ENCODE measurements at places on chromosomes 5 and 9. TPM values are rescaled to one million over a fixed set of nuclear protein-coding genes. Genes with fewer than 3 reads are reported as not detected.

- no peak for DNase-seq
Measured at GRCh38 chr5:24909210-24909609, 264.4 kb upstream of the CDH10 start.

GRCh38 chr9:122526602-122527001 is 491 bp downstream of the OR1N1 start:
- no peak for DNase-seq

DNA sequence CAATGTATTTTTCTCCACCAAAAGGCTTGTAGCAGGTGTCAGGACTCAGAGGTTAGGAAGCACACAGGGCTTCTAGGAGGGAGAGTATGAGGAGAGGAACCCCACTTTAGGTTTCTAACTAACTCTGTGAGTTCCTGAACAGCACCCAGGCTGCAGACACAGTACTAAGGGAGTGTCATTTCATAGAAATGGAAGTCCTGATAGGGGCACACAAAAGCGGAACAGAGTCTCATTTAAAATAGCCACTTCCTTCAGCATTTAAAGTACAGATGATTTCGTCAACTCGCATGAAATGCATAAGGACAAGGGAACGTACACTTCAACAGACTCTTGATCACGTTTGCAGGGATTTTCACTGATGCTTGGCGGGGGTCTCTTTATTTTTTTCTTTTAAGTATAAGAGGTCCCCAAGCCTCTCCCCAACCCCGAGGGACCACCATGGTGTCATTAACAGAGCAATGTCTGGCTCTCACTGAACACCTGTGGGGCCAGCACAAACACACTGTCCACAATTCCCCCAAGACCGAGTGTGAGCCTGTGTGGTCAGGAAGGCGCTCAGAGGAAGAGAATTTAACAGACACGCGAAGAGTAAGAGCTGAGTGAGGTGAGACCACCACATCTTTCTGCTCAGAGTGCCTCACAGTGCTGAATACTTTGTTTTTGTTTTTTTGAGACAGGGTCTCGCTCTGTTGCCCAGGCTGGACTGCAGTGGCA is 82.3 kb downstream of the SECISBP2 start:
- DNase-seq: no peak

DNA sequence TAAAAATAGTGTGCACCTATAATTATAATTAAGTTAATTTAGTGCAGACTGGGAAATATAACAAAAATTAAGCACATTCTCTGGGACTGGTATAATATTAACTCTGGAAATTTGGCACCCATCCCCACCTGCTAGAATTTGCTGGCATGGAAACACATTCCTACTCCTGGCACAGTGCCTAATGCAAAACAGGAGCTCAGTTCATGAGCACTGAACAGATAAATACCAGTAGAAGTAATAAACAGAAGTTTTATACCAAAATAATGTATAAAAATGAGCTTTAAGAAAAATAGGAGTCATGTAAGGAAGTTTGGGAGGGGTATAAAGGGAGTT is 23.7 kb upstream of the NPR3 start:
- DNase-seq: no peak

- DNase-seq: no peak
Measured at GRCh38 chr5:42614509-42614908, 142.1 kb upstream of the CCDC152 start.

DNA sequence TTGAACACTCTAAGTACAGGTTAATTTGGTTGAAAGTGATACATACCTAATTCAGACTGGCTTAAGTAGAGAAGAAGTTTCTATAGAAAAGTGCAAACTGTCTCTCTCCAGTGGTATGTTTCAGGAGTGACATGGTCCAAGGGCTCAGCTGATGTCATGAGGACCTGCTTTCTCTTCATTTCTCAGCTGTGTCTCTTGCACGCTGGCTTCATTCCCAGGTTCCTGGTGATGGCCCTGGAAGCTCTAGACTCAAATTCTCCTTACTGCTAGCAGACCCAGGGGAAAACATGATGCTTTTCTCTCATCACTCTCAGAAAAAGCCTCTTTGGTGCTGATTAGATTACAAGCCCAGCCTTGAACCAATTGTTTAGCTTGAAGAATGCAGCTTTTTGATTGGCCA is 211.9 kb upstream of the CLINT1 start:
- DNase-seq: no peak

GRCh38 chr5:62671479-62671878 is 92.9 kb downstream of the LRRC70 start:
- DNase-seq: no peak

C9orf43 gene
- 0.47 TPM for total RNA-seq

DNA sequence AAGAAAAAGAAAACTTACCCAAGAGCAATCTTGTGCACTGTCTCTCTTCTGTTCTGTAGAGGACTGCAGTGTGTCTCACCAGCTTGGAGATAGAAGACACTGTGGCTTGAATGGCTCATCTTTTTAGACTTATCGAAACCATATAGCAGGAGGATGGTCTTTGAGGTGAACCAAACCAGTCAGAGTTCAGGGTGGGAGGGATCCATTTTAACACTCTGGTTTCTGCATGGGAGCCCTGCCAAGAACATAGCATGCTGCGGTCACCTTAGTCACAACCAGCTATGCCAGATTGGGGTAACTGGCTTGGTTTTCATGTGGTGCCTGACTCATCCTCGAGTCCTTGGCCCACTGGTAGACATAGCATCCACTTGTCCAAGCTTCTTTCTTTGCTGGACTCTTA is 135.1 kb downstream of the PAPPA start:
- no peak for DNase-seq

FAM153A gene
- 0.19 TPM for total RNA-seq

DNA sequence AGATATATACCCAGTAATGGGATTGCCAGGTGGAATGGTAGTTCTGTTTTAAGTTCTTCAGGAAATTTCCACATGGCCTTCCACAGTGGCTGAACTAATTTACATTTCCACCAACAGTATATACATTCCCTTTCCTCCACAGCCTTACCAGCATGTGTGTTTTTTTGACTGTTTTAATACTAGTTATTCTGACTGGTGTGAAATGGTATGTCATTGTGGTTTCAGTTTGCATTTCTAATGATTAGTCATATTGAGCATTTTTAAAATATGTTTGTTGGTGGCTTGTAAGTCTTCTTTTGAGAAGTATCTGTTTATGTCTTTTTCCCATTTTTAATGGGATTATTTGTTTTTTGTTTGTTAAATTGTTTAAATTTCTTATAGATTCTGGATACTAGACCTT is 208.9 kb downstream of the CFAP90 start:
- DNase-seq: no peak

GRCh38 chr9:35749515-35750255 is 598 bp downstream of the RGP1 start:
- DNase-seq: no peak

DNA sequence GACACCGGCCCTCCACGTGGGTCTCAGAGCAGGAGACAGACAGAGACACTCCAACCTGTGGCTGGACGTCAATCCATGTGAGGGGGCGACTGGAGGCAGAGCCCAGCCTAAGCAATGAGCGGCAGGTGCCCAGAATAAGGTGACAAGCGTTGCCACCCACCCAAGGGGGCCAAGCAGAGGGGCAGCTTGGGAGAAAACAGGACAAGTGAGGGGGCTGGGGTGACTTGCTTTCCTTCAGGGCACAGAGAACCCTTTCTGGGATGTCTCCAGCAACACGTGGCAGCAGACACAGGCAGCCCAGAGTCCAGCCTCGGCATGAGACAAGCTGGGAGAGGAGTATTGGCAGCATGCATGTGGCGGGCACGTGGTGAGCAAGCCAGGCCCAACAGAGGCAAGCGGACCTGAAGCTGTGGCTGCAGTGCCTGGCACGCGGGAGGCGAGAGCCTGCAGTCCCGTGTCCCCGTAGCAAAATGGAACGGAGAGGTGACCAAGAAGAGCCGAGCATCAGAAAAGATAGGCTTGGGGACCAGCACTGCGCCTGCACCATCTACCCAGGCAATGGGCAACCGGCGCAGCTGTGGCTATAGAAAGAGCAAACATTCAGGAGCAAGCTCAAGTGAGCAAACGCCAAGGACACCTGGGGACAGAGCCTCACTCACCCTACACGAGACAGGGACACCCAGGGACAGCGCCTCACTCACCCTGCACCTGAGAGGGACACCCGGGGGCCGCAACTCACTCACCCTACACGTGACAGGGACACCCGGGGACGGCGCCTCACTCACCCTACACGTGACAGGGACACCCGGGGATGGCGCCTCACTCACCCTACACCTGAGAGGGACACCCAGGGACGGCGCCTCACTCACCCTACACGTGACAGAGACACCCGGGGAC is 6.2 kb downstream of the TERT start:
- no peak for DNase-seq

- DNase-seq: no peak
Measured at GRCh38 chr5:101942321-101942882, 353.7 kb downstream of the SLCO4C1 start.

DNA sequence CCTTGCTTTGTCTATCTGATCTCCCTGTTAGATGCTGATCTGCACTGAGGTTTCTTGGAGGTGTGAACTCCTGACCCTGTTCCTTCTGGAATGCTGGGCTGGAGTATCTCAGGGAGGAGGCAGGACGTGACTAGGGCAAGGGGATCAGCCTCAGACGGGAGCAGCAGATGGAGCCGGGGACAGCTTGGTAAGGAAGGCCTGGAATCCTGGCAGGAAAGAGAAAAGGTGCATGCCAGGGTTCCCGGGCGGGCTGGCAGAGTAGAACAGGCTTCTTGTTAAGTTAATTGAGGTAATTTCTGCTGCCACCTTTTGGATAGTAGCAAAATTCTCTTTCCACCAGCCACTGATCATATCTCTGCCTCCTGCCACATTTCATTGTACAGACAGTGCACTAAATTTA is 180.9 kb downstream of the ZNF462 start:
- DNase-seq: no peak

- no peak for DNase-seq
Measured at GRCh38 chr5:68170826-68171558, 44.6 kb upstream of the PIK3R1 start.

DNA sequence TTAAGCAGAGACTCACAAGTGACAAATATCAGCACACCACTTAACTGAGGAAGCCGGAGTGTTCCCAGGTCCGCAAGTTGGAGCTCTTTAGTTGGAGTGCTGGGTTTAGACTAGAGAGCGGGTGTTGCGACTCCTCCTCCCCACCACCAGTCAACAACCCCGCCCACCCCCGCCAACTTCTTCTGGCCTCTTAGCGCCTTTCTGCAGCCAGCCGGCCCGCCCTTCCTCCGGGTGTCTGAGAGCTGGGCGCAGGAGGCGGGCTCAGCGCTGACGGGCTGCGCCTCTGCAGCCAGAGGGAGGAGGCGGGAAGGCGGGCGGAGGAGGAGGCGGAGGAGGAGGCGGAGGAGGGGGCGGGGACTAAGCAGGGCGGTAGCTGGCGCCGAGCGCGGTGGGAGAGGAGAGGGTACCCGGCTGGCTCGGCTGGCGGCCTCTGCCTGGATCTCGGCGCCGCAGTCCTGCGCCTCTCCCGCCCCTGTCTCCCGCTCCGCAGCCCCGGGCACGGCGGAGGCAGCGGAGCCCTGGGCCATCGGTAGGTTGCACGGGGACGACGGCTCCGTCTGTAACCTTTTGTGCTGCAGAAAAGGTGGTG is at the start of gene MACIR:
TSS of gene MACIR (plus strand) at position 396 of the 589 bp plus-strand sequence. CDS start 17,157 bp downstream, outside the sequence.
- DNase-seq: peak; percentile 93

DNA sequence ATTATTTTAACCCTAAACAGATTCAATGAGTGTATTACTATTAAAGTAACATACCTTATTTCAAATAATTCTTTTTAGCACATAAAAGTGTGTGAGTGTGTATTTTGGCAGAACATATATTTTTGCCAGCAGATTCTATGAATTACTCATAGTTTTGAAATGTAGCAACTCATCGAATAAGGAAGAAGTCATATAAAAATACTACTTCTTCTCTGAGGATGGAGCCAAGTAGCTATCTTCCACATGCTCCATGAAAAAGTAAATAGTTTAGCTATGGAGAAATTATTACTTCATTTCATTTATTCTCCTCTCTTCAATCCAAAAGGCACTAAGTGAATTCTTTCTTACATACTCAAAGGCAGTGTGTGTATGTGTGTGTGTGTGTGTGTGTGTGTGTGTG is 1090.4 kb upstream of the CDH6 start:
- DNase-seq: no peak

GRCh38 chr5:25448190-25448621 is 803.4 kb upstream of the CDH10 start:
- no peak for DNase-seq

ADGRV1 gene
- 2.2 TPM for total RNA-seq

OSMR gene
- total RNA-seq: 7.6 TPM

- no peak for DNase-seq
Measured at GRCh38 chr5:76367623-76368371, 35.3 kb upstream of the IQGAP2 start.

ORM2 gene
- total RNA-seq: 0.38 TPM

GRCh38 chr9:30713243-30713642 is 1671.2 kb upstream of the ACO1 start:
- no peak for DNase-seq

- DNase-seq: no peak
Measured at GRCh38 chr9:75903785-75904360, 13.4 kb downstream of the PCSK5 start.

GRCh38 chr5:152572812-152573211 is 167.7 kb upstream of the NMUR2 start:
- DNase-seq: no peak

SPATA31A3 gene
- not detected for total RNA-seq

DNA sequence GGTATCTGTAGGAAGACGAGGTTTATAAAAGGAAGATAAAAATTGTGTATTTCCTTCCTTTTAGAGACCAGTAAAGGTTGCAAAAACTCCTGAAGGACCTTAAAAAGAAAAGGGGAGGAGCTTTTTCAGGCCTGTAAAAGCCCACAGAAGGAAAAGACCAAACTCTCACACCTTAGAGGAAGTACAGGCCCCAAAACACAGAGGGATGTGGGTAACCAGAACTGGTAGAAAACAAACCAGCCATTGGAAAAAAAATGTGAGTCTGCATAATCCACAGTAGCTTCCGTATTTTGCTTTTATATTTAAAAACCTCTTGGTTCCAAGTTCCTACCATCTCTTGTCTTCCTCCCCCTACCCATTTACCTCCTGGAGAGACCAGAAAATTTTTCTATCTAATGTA is 8.5 kb downstream of the GIN1 start:
- DNase-seq: peak; percentile 23

Measured in thymus (tissue), 14 donors.